ENCODE measurements at places on chromosomes 1 and 21.

- DNase-seq: no peak
Observed at GRCh38 chr1:194535369-194535768, 1349.0 kb upstream of the B3GALT2 start.

- no peak for DNase-seq
Observed at GRCh38 chr1:53127546-53127945, 14.9 kb downstream of the SLC1A7 start.

DNA sequence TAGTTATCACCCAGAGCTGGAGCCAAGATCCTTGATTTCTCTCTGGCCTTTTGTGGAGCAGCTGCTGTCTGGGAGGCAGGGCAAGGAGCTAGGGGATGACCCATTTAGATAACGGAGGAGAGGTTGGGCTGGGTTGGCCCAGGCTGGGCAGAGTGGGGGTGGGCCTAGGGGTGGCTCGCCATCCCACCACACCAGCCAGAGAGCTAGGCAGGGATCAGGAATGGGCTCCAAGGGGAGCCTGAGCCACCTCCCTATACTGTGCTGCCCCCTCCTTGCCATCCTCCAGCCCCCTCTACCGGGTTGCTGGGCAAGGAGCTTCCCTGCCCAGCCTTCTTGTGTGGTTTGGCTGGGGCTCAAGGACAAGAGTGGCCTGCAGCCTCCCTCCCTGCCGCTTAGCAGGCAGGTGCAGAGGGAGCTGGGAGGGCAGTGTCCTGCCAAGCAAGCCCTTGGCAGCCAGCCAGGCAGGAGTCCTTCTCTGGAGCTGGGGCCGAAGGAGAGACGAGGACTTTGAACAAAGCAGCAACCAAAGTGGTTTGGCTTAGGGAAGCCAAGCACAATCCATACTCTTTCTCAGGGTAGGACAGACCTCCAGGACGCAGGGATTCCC, 4.1 kb downstream of the NUAK2 start:
- DNase-seq: no peak

DNA sequence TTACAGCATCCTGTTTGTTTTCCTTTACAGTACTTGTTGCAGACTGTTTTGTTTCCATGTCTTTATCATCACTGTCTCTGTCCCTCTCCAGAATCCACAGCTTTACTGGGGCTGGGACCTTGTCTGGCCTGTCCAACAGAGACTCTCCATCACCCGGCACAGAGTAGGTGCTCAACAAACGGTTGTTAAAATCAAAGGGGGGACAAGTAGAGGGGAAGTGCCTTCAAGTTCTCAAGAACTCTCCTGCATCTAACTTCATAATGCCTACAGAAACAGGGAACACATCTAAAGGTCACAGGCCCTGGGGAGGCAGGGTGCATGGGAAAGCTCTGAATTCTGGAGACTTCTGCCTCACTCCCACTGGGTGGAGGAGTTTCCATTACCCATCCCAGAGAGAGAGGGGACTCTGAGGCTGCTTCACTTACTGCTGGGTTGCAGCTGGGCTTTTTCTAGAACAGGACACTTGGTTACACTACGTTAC, 2.3 kb upstream of the ECE1 start:
- DNase-seq: no peak

DNA sequence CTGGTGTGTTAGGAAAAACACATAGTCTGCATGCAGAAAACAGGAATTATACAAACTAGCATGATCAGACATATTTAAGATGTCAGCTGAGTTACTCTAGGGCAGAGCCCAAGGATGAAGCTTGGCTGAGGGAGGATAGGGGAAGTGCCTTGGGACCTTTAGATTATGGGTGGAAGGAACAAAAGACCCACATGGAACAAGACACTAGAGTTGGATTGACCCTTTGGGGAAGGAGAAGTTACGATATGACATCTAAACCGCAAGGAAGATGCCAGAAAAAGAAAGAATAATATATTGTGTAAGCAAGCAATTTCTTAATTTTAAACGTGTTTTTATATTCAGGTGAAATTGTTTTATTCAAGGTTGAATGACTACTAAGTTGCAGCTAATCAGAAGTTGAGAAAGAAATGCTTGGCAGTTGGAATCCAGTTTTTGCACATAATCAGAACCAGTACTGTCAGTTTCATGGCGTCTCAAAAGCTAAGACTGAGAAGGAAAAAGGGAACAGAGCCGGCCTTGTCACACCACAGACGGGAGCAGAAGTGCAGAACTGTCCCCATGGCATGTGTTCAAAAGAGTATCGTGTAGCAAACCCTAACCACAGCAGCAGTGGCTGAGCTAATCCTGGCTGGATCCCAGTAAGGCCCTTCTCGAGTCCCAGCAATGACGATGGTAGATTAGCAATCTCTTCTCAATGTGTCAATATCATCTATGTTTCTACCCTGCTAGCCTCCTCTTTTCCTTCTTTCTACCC, 31.2 kb upstream of the IFNAR2 start:
- no peak for DNase-seq

GRCh38 chr1:33925586-33925985, 61.7 kb downstream of the HMGB4 start:
- no peak for DNase-seq

- DNase-seq: no peak
Observed at GRCh38 chr1:160638926-160639325, 7.9 kb downstream of the SLAMF1 start.

DNA sequence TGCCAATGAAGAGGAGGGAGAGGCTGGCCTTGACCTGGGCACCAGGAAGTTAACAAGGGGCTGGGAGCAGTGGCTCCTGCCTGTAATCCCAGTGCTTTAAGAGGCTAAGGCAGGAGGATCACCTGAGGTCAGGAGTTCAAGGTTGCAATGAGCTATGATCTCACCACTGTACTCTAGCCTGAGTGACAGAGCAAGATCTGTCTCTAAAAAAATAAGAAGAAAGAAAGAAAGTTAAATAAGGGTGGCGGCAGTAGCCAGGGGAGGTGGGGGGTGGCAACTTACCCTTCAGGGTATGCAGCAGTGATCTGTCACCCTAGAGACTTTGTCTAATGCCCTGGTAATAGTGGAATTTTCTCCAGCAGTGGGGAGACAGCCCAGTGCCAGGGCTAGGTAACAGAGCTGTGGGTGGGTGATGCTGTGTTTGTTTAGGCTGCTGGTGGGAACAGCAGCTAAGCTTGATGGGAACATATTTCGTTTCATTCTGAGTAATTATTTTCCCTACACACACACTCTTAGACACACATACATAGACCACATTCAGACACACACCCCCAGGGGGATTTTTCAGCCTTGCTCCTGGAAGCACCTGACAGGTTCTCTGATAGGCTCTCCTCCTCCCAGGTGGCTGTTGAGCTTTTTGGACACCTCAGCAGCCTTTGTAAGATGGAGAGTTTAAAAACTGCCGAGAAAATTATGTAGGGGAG, 11.3 kb upstream of the SYT6 start:
- no peak for DNase-seq

GRCh38 chr1:200028586-200029034, 1.1 kb downstream of the NR5A2 start:
- no peak for DNase-seq

DNA sequence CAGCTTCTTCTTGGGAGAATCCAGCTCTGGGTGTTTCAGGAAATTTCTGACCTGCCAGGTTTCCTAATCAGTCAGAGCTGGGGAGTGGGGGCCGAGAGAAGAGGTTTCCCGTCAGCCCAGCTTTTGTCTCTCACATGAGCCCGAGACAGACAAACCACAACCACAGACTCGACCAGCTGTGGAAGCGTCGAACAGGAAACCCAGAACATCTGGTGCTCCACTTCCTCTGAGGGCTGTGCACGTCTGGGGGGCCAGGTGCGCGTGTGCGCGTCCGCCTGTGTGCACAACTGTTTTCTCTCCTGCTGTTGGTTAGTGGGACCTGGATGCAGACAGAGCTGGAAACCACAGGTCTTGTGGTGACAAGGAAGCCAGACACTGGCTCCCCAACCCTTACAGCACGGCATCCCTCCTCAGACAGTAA, 113.0 kb upstream of the SLC25A33 start:
- DNase-seq: peak; percentile 41

DNA sequence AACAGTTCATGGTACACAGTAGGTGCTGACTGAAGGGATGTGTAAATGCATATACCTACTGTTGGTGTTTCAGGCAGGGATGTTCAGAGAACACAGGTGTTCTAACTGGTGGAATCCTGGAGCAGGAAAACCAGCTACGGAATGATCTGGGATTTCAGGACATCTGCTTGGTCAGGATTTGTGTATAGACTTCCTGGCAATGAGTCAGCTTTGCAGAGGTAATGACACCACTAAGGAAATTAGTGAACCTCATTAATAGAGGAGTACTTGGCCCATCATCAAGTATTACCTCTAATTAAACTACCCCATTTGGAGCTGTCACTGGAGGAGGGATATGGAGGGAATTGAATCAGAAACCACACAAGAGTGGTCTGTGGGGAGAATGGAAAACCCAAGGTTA, 7.3 kb downstream of the MRPL37 start:
- no peak for DNase-seq

- no peak for DNase-seq
Observed at GRCh38 chr1:185561629-185562028, 172.6 kb upstream of the HMCN1 start.

DNA sequence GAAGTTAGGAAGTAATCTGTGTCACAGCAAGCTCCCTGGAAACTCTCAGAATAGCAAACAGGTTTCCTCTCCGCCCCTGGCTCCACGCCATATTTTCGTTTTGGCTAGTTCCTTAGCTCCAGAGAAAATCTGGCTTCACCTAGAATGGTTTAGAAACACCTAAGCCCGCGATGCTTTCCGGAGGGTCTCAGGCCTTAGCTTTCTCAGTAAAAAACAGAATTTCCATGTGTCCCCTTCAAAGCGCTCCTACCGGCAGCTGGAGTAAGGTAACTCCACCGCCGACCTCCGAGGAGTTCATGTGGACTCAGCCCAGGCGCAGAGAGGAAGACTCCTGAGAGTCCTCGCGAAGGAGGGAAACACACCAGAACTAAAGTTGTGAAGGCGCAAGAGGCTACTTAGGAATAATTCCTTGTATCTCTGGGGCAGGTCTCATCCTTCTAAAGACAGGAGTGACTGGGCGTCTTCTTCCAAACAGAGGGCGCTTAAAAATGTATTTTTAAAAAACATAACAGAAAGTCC, 406 bp downstream of the KIAA0040 start:
- no peak for DNase-seq

GRCh38 chr1:211280910-211281309, 21.7 kb downstream of the RCOR3 start:
- no peak for DNase-seq
